CD4-positive, alpha-beta memory T cell (primary cell): ENCODE measurements at places on chromosomes 5 and 9.
A peak's percentile ranks its signal among the peaks of the same experiment; 100 is the strongest.

- DNase-seq: no peak
Measured at GRCh38 chr5:30098940-30099339, 1094.5 kb upstream of the CDH6 start.

DNA sequence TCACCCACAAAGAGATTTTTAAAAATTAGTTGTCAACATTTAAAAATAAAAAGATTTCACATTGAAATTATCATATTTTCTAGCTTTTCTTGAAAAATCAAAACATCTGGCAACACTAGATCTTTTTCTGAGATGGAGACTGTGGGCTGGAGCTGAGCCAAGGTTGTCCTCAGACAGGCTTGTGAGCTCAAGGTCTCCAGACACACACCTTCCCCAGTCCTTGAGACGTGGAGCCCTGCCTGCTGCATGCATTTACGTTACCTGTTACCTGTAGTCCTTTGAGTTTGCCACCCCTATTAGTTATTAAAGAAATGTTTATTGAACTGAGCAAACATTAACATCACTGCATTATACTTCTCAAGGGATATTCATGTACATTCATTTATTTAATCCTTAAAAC lies 87.5 kb upstream of the TLE1 start:
- no peak for DNase-seq

DNA sequence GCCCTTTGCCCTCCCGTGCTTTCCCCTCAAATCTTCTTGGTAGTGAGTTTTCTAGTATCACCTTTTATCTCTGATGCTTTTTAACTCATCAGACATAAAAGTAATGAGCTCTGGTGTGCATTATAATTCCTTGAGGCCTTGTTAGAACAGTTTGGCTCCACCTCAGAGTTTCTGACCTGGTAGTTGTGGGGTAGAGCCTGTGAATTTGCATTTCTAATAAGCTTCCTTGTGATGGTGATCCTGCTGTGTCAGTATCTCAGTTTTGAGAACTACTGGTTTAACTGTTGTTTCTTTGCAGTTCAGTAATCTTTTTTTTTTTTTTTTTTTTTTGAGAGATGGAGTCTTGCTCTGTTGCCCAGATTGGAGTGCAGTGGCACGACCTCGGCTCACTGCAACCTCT lies 31.1 kb downstream of the UBE2D2 start:
- no peak for DNase-seq

DNA sequence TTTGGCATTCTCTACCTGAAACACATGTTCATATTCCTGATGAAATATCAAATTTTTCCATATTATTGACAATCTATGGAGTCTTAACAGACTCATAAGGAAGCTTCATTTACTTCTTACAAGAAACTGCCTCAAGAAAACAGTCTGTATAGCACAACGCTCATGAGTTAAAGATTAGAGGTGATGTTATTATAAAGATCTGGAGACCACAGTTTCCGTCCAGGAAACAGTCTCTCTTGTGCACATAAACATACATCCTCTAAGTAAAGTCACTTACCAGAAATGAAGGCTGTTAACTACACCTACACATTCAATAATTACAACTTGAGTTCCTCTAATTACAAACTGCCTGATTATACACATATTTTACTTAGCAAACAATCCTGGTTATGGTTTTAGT lies 86.9 kb downstream of the RAPGEF6 start:
- peak; percentile 56 for DNase-seq

- no peak for DNase-seq
Measured at GRCh38 chr9:122930541-122931225, 629 bp downstream of the ZBTB26 start.

GRCh38 chr9:5688109-5688508 lies 59.2 kb downstream of the RIC1 start:
- DNase-seq: no peak
